ENCODE measurements at places on chromosomes 2 and 18.

- no peak for DNase-seq
These were observed 965.0 kb downstream of the DCDC2C start for GRCh38 chr2:4668381-4668780.

GRCh38 chr2:181516992-181517391 lies 59.8 kb downstream of the ITGA4 start:
- DNase-seq: no peak

DNA sequence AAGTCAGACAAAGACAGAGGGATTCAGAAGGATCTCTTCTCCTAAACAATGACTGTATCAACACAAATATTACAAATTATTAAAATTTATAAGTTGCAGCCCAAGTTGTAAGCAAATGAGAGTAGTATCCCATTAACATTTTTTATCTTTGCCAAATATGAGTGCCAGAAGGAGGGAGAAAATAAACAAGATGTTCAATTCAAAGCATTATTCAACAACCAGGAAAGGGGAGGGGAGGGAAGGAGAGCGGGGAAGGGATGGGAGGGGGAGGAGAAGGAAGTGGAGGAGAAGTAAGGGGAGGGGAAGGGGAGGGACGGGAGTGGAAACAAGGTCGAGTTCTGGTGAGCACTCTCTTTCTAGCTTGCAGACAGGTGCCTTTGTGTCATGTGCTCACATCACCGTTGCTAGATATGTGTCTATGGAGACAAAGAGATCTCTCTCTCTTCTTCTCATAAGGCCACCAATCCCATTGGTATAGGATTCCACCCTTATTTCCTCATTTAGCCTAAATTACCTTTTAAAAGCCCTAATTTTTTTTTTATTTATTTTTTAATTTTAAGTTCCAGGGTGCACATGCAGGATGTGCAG lies 679.6 kb upstream of the CHAC2 start:
- no peak for DNase-seq

DNA sequence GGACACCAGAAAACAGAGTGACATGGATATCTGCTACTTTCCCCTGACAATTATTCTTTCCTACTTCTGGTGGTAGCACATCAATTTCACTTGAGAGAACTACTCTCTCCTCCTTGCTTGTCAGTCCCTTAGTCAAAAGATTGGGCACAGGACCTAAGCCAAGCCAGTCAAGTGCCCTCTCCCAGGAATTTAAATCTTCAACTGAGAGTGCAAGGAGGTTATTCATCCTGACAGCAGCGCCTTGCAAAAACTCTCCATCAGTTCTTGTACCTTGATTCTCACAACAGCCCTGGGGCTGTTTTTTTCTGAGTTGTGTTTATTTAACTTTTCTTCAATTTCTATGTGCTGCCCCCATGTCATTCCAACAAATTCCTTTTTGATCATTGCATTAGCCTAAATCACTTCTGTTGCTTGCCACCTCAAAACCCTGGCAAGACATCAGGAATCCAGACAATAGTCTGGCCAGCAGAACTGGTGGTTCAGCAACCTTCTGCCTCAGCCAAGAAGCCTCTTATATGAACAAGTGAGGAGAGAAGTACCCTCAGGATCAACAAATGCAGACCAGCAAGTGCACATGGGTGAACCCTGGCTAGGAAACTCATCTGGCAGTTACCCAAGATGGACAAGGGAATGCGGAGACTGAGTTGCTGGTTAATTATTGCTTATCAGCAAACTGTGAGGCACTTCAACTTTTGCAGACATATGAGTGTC lies 19.4 kb downstream of the COL4A3 start:
- no peak for DNase-seq

DNA sequence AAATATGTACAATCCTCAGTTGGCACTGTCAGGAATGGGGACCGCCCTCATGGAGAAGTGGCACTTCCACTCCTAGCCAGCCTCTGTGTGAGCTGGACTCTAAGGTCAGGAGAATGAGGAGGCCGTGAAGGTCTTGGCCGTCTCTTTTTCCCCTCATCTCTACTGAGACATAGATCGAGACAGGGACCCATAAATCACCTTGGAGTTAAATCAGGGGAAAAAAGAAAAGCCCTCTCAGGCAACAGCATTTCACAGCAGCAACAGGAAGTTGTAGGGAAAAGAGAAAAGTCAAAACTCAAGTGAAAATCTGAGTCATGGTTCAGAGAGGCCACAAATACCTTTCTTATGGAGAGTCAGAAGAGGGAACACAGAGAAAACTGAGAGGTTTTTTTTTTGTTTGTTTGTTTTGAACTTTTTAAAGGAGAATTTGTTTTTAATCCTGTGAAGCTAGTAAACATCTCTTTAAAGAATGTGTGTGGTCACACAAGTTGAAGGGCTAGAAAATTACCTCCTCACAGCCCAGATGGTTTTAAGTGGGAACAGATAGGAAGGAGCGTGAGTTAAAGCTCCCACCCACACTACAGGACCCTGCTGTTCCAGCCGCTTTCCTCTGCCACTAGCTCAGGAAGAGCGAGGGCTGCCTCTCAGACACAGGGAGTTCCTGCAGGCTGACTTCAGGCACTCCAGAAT lies 30.6 kb upstream of the CYP1B1 start:
- DNase-seq: no peak

- no peak for DNase-seq
These were observed 217.1 kb downstream of the DYSF start for GRCh38 chr2:71670430-71670795.
